ENCODE measurements at places on chromosomes 3 and 15.
A peak's percentile ranks its signal among the peaks of the same experiment; 100 is the strongest.

DNA sequence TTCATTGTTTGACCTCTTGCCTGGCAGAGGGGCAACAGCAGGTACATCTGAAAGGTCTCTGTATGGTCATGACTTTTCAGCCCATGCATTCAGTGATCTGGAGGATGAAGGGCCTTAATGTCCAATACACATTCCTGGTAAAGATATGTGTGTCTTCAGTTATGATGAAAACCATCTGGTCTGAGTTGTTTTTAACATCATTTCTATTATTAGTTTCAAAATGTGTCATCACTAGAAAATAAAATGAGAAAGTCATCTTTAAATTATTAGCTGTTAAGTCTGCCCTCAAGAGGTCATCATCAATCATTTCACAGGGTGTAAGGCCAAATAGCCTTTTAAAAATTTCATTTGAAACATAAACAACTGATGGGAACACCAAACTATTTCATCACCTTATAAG is 92.1 kb upstream of the PLSCR4 start:
- DNase-seq = no peak

GRCh38 chr3:136667081-136667480 is 85.1 kb downstream of the STAG1 start:
- no peak for DNase-seq

DNA sequence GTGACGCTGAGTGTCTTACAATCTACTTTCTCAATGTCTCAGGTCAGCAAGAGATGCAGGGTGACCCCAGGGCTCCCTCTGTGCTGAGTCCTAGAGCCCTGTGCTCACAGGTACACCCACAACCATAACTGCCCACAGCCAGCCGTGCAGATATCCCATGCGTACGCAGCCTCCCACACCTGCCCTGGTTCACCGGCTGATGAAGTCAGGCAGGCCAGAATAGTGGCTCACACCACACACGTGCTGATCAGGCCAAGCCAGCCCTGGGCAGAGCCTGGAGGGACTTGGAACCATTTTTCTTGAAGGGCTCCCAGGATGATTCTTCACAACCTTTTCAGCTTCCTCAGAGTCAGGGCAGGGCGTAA is 63.6 kb upstream of the RPL32 start:
- DNase-seq = no peak

DNA sequence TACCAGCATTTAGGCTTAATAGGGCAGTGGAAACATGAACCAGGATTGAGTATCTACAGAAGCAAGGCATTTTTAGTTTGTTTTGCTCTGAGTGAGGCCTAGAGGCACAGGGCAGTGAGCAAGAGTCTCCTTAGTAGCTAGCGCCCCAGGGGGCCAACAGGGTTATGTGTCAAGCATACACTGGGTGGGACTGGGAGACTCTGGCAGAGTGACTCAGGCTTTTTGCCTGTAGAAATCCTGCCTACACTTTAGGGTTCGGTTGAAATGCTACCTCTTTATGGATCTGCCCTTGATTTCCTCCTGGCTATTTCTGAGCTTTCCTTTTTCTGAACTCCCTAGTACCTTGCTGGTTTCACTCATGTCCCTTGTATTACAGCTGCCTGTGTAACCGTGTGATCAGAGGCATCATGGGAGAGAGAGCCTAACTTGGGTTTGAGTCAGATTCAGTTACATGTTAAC is 72.2 kb downstream of the TOP2B start:
- DNase-seq = peak; percentile 77

- DNase-seq = peak; percentile 57
These were observed 90.2 kb downstream of the TIGIT start for GRCh38 chr3:114383875-114384557.

DNA sequence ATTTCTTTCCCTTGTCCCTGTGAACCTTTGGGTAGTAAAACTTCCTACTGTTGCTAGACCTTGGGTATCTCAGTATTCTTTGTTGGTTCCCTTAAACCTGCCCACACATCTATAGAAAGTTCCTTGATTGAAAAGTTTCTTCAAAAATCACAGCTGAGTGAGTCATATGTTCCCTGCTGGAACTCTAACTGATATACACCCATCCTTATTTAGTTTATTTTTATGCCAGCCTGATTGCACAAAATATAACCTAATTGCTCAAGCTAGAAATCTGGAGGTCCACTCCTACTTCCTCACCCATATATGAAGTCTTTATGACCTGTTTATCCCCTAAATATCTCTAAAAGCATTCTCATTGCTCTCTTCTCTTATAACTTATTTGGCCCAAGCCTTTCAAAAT is 13.7 kb upstream of the GJD2 start:
- DNase-seq = no peak

DNA sequence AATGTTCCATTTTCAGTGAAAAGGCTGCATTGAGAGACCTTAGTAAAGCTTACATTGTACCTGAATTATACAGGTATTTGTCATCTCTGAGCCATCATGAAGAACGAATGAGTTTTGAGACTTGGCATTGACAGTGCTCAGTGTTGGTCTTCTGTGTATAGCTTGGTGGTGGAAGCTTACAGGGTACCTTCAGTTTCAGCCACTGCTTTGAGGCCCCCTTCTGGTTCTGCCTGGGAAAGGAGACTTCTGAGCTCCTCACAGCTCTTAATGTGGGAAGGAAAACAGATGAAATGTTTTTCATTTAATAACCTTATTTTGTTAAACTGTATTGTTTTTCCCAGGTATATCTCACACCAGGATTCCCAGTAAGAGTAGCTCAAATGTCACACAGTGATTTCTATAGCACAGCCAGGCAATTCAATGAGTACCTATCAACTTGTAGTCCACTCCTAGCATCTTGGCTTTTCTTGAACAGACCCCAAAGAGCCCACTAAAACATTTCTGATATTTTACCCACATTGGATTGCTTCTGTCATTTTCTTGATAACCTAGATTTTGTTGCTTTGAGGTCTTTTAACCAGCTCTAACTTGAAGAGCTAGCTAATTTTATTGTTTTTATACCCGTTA is 5.6 kb downstream of the SERPINI1 start:
- no peak for DNase-seq

GRCh38 chr15:57387564-57388076 is 11.3 kb downstream of the CGNL1 start:
- DNase-seq = no peak

GRCh38 chr3:100230710-100231109 is 30.1 kb upstream of the TBC1D23 start:
- DNase-seq = no peak

DNA sequence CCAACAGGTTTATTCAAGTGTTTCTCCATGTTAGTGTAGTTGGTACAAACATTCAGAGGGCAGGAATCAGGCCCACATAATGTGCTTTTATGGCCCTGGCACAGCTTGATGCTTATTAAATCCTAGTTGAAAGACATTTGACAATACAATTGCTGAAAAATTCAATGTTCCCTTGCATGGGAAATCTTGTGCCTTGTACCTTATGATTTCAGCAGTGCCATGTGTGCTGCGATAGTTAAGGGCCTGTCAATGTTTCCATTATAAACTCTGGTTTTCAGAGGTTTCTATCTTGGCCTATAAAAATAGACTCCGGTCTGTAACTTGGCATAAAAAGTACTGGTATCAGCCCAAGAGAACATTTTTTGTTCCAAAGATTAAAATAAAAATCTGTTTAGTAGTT is 207.2 kb downstream of the TBC1D5 start:
- no peak for DNase-seq

GRCh38 chr3:105967117-105967516 is 98.3 kb upstream of the CBLB start:
- peak; percentile 11 for DNase-seq

GRCh38 chr15:44715142-44715796 is 4.0 kb downstream of the B2M start:
- DNase-seq = no peak

GRCh38 chr3:131553495-131554247 is 50.9 kb upstream of the MRPL3 start:
- no peak for DNase-seq

GRCh38 chr3:177145381-177145780 is 51.9 kb downstream of the TBL1XR1 start:
- no peak for DNase-seq

DNA sequence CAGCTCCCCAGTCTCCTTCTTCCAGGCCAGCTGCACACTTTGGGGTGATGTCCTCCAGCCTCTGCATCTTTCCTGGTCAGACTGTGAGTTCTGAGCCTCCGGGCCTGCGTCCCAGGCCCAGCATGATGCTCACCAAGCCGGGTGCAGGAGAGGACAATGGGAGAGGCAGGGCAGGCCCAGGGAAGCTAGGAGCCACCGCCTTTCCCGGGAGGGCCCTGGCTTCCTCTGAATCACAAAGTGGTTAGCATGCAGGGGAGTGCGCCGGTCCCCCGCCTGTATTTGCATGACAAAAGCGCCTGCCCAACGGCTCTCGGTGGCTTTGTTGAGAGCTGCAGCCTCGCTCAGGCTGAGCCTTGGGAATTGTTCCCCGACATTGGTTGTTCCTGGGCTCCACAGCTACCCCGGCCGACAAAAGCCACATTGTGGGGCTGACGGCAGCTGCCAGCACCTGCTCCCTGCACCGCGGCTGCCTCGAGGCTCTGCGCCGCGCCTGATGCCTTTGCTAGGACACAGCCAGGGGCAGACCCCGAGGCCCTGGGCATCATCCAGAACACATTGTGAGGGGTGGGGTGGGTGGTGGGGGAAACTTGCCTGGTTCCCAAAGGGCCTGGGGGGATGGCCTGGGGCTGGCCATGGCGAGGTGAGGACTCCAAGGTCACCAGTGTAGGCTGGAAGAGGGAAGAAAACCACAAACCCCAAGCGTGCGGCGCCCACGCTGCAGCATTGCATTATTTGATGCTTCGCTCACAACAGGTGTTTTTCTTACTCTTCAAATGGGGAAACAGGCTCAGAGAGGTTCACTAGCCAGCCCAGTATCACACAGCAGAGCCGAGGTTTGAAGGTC is 20.0 kb upstream of the KLF13 start:
- no peak for DNase-seq

- DNase-seq = no peak
These were observed 3.5 kb upstream of the ACAP2 start for GRCh38 chr3:195446359-195446758.

GRCh38 chr3:30628205-30628900 is 22.0 kb downstream of the TGFBR2 start:
- DNase-seq = no peak

DNA sequence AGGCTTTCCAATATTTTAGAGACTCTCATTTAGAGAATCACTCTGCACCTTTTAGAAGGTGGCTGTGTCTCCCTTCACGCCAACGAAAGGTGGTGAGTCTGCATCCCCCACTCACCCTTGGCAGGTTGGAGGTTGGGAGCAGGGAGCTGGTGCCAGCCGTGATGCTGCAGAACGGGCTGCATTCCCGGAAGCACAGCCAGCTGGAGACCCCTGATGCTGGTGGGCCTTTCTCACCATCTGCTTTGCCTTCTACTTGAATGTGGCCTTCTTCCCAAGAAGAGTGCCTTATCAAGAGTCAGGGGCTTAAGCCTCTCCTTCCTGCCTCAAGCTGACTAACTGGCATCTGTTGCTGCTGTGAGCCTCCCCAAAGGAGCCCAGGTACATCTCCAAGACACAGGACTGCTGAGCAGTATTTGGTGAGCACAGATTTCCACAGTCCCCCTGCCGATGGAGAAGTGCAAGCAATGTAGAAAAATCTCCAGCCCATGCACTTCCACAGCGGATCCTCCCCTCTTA is 17.7 kb upstream of the HEG1 start:
- no peak for DNase-seq

- no peak for DNase-seq
These were observed 665.4 kb downstream of the NLGN1 start for GRCh38 chr3:174062923-174063322.

DNA sequence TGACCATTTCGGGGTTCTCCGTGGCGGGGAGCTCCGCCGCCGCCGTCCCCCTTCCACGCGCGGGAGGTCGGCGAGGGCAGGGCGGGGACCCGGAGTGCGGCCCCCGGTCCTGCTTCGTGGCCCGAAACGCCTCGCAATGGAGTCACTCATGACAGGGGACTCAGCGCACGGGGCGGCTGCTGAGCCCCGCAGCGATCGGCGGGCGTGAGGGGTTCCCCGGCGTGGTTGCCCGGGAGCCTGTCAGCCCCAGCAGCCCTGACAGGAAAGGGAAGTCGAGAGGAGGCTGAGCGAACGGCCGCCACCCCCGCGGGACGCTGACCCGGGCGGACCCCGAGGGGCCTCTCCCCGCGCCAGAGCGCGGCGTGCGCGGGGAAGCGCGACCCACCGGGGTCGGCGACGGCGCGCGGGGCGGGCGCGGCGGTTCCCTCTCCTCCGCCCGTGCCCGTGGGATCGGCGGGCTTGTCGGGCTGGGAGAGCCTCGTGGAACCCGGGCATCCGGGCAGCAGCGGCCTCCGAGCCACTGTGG is 564 bp upstream of the PIGZ start:
- no peak for DNase-seq

- no peak for DNase-seq
These were observed 129.2 kb upstream of the TSC22D2 start for GRCh38 chr3:150278843-150279381.

GRCh38 chr3:114213292-114213626 is 24.1 kb downstream of the ZNF80 start:
- DNase-seq = no peak

DNA sequence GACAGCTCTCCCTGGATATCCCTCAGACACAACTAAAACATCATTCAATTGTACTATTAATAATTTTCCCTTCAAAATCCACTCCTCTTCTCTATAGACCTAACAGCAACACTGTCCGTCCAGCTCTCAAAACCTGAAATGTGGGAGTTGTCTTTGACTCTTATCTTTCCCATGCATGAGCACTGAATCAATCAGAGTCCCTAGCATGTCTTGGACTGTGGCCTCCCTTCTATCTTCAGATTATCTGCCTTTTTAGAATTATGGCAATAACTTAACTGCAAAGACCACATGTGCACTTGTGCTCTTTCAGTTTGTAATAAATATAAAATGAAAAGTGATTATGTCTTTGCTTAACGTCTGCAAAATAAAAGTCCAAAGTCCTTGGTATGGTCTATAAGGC is 107.0 kb downstream of the UBE3A start:
- DNase-seq = no peak

DNA sequence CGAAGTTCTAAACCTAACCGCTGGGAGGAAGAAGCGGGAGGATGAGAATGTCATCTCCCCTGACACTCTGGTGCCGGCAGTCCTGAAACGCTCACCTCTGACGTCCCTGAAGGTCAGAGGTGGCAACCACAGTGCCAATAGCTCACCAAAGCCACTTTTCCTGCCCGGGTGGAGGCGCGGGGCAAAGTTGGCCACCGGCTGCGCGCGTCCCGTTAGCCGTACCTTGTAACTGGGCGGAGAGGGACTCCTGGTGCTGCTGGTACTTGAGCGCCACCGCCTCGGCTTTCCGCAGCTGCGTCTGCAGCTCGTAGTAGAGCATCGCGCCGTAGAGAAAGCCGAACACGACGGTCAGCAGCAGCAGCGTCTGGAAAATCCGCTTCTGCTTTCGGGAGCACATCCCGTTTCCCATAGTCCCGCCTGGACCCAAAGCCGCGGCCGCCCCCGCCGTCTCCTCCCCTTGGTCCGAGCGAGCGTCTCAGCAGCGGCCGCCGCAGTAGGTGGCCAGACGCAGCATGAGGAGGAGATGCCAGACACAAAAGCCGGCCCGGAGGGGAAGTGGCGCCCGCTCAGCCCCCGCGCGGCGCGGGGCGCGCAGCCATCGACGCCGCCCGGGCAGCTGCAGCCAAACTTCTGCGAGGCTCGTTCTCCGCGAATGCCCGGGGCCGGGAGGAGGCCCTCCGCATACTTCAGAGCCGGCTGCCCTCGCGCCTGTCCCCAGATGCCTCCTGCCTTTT is 680 bp downstream of the GOLIM4 start:
- DNase-seq = peak; percentile 44

All from NCI-H460 (cell line).